ENCODE measurements at places on chromosomes 5 and 9. TPM values are rescaled to one million over a fixed set of nuclear protein-coding genes. Genes with fewer than 3 reads are reported as not detected.

The SLC25A2 gene
- not detected for polyA plus RNA-seq

The PCDHGA5 gene
- 3.0 TPM for polyA plus RNA-seq

The SIT1 gene
- polyA plus RNA-seq = 0.30 TPM

The NPDC1 gene
- 46.8 TPM for polyA plus RNA-seq

The TMEM171 gene
- polyA plus RNA-seq = 5.3 TPM

The LIX1 gene
- polyA plus RNA-seq = 5.1 TPM

The FOXD4 gene
- 0.42 TPM for polyA plus RNA-seq

The HK3 gene
- polyA plus RNA-seq = 0.30 TPM

The PLAC8L1 gene
- 0.38 TPM for polyA plus RNA-seq

The SHOC1 gene
- polyA plus RNA-seq = 1.5 TPM

The OTP gene
- not detected for polyA plus RNA-seq

The RMRP gene
- polyA plus RNA-seq = not detected

The ACSL6 gene
- polyA plus RNA-seq = 2.4 TPM

The PCDH12 gene
- polyA plus RNA-seq = 17.3 TPM

The AQP3 gene
- polyA plus RNA-seq = 100 TPM

The PDLIM4 gene
- polyA plus RNA-seq = 21.7 TPM

The AK8 gene
- polyA plus RNA-seq = 3.7 TPM
